ENCODE measurements at places on chromosomes 5 and 9.

DNA sequence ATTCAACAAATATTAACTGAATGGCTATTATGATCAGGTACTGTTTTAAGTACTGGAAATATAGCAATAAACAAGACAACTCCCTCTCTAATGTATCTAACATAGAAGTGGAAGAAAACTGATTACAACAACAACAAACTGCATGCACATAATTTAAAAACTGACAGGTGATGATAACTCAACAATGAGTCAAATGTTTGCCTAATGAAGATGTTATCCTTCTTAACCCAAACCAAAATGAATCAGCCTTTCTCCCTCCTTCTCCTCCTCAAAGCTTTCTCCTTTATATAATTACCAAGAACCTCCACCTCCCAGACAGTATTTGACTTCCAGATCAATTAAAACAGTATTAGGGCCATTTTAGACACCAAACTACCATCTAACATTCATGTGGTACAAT, 49.3 kb downstream of the RICTOR start:
- no peak for DNase-seq

- no peak for DNase-seq
These were observed 201.7 kb upstream of the PTGER4 start for GRCh38 chr5:40477856-40478546.

GRCh38 chr9:98482226-98482625, 226.5 kb downstream of the GABBR2 start:
- no peak for DNase-seq

DNA sequence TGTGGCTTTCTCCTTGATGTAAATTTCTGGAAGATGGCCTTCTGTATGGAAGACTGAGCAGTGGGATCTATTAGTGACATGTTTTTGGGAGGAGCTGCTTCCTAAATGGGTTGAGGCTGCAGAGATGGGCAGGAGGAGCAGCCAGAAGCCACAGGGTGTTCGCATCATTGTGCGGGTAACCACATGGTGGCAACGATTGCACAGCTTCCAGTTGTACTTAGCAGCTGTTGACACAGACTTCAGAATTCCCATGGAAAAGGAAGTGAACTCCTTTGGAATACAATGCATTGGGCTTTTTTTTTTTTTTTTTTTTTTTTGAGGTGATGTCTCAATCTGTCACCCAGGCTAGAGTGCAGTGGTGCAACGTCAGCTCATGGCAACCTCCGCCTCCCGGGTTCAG, 297.3 kb downstream of the NR3C1 start:
- DNase-seq, result no peak

GRCh38 chr5:150301901-150302300, 804 bp downstream of the ARSI start:
- DNase-seq, result no peak

DNA sequence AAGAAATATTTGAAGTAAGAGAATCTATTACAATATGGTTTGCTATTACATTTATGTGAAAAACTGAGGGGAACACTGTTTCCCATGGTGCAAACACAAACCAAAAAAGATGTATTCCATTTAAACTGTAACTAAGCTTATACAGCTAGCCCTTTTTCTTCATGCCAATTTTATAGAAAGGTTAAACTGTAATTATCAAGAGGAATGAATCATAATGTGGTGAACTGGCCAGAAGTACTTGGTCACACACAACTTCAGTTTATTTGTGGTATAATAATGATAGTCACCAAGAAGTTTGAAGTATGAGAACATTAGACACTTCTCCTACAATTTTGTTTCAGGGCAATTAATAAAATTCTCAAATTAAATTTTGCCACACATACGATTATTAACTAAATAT, 177.9 kb downstream of the XRCC4 start:
- no peak for DNase-seq

DNA sequence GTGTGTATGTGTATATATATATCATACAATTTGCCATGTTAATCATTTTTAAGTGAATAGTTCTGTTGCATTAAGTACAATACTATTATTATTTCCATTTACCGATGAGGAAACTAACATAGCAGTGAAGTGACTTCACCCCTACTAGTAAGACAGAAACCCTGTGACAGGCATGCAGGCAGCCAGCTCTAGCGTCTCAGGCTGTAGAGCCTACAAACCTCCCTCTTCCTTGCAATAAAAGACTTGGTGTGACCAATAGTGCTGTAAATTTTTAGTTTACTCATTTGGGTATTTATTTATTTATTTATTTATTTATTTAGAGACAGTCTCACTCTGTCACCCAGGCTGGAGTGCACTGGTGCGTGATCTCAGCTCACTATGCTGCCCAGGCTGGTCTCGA, 24.7 kb downstream of the FNBP1 start:
- no peak for DNase-seq

GRCh38 chr9:118522093-118523028, 818.2 kb downstream of the TLR4 start:
- DNase-seq, result no peak

DNA sequence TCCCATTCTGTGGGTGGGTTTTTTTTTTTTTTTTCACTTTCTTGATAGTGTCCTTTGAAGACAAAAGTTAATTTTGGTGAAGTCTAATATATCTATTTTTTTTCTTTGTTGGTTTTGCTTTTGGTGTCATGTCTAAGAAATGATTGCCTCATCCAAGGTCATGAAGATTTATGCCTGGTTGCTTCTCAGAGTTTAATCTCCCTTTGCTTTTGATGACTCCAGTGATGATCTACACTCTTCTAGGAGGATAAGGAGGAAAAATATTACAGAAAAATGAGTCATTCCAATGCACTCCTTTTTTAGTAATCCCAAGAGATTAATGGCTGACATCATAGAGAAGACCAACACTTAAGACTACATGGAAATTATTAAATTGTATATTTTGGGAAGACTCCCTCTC, 79.7 kb upstream of the ICE1 start:
- DNase-seq, result no peak

DNA sequence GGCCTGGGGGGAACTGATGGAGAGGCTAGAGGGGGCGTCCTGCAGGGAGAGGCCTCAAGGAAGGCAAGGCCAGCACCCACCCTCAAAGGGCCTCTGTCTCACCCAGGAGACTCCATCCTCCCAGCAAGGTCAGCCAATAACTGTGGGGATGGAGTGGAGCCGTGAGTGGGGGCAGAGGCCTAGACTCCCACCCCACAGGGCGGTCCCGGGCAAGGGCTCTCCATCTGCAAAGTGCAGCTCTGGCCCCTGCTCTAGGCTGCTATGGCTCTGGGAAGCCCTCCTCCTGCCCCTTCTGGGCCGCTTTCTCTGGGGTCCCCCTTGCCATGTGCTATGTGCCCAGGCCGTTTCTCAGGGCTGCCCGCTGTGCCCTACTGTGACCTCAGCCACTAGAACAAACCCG, 14.0 kb downstream of the FPGS start:
- DNase-seq, result no peak

DNA sequence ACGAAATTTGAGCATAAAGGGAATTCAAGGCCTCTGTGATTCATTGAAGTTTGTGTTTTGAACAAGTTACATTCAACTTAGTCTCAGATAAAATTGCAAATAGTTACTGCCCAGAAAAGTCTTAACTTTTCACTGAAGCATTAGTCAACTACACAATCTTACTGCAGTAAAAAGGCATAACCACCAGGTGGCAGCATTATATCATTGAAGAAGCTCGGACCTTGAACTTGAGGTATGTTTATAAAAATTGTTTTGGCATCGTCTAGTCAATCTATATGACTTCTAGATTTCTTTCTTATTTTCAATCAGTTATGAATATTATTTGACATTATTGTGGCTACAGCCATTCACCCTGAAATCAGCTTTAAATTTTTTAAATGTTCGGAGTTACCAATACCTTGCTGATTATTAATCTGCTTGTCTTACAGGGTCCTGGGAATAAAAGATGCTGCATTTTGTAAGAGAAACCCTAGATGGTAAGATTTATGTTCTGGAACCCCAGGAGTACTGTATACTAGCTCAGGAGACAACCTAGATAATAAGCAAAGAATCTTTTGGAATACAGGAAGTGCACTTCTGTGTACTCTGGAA, 83.9 kb upstream of the GRAMD2B start:
- DNase-seq, result no peak

DNA sequence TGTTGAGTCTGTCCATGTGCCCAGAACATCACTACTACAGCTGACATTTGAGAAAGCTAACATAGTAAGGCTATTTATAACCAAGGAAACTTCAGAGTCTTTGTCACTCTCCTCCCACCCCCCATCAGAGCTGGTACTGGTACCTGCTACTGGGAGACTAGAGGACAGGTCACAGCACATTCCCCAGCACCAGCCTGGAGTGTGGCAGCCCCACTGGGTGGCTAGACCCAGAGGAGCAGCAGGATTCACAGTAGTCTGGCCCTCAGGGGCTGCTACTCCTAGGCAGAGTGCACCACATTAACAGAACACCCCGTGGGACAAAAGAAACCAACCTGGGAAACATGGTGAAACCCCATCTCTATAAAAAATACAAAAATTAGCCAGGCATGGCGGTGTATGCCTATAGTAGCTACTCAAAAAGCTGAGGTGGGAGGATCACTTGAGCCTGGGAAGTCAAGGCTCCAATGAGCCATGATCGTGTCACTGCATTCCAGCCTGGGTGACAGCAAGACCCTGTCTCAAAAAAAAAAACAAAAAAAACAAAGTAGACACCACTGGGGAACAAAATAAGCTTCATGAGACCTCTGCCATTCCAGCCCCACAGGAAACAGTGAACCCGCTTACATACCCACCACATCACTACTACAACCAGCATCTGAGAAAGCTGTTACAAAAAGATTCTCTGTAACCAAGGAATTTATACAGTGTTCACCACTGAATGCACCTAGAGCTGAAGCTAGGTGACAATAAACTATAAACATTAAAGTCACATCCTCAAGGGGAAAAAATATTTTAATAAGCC, 26.3 kb upstream of the PTGER4 start:
- no peak for DNase-seq

DNA sequence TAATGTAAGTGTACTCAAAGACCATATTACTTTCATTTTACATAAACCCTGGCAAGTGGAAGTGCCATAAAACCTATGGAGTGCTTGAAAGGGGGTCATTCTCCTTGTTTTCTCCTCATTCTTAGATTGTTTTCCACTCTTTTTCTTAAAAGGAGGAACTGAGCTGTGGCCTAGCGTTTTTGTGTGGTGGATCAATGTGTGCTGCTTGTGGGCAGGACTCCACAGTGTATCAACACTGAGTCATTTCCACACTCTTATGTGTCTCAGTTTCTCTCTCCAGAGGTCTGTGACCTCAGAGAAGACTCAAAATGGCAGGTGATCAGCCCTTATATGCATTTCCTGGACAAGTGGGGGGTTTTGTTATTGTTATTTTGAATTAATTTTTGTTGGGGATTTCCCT, 516.1 kb upstream of the CDH10 start:
- DNase-seq, result no peak

- DNase-seq, result no peak
These were observed 574.1 kb downstream of the NR2F1-AS1 start for GRCh38 chr5:93006915-93007314.

DNA sequence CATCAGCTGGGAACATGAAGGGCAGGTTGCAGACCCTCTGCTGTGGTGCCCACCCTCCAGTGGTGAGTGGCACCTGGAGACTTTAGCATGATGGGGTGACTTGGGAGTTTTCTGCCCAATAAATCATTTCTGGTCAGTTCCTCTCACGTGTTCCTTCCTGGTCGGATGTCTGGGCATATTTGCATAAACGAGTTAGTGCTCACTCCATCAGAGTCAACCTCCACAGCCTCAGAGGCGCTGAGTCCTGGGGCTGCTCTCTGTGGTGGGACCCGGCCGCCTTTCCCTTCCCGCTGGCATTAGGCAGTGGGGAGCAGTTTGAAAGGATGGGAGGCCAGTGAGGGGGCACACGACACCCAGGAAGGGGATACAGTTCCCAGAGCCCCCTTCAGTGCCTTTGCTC, 114.0 kb upstream of the FCN2 start:
- no peak for DNase-seq

DNA sequence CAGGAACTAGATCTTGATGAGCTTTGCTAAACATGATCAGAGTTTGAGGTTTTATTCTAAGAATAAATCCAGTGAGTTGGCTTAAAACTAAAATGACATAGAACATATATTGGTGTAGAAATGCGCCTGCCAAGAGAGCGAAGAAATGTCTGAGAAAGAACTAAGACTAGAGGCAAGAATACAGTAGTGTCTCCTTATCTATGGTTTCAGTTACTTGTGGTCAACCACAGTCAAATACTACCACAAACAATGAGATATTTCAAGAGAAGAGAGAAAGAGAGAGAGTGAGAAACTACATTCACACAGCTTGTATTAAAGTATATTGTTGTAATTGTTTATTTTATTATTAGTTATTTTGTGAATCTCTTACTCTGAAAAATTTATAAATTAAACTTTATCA, 254.4 kb upstream of the CDH10 start:
- DNase-seq, result no peak

DNA sequence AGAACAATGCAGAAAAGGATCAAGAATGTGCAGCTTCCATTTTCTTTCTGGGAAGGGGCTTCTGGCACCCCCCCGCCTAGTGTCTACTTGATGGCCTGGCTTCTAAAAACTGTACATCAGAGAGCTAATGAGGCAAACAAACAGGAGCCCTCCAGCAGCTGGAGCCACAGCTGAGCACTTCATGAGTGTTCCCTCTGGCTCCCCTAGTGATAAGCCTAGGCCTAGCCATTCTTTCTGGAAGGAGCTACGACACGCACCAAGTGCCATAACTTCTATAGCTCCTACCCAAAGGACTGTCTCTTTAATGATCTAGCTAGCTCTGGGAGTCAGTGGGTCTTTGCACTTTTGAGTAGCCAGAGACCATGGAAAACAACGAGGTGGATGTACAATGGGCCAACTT, 66.1 kb downstream of the DNAH5 start:
- DNase-seq, result no peak

GRCh38 chr5:54073131-54073530, 237.2 kb downstream of the ARL15 start:
- no peak for DNase-seq

DNA sequence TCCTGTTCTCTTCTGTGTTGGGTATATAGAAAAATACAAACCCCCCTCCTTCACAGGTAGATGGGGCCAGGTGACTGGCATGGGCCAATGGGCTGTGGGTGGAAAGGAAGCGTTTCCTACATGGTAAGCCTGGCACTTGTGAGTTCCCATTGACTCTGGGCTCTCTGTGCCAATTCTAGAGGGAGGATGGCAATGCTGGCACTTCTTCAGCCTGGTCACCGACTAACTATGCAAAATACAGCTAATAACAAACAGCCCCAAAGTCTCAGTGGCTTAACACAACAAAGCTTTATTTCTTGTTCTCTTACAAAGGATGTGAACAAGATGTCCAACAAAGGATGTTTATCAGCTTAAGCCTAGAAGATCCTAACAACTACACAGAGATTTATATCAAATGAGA, 258.1 kb downstream of the SYK start:
- DNase-seq, result no peak

DNA sequence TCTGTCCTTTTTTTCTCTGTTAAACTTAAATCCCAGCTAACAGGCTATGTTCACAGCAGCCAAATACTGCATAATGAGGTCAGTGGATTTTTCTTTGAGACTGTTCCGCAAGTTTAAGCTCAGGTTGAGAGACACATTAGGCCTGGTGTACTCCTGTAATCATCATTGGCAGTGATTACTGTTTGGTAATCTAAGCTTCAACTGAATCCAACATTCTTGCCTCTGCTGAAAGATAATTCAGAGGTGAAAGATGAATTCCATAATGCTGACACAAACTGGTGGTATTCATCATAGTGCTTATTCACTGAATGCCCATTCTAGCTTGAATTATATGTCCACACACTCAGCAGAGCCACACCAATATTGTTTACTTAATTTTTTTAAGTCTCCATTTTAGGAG, 108.5 kb downstream of the NFIB start:
- no peak for DNase-seq

- DNase-seq, result no peak
These were observed 29.7 kb downstream of the SARDH start for GRCh38 chr9:133708246-133709014.

GRCh38 chr5:32996336-32996735, 285.2 kb downstream of the NPR3 start:
- DNase-seq, result no peak
